ENCODE measurements at places on chromosomes 5 and 9.

- no peak for DNase-seq
Observed at GRCh38 chr5:62550103-62550502, 28.5 kb upstream of the LRRC70 start.

DNA sequence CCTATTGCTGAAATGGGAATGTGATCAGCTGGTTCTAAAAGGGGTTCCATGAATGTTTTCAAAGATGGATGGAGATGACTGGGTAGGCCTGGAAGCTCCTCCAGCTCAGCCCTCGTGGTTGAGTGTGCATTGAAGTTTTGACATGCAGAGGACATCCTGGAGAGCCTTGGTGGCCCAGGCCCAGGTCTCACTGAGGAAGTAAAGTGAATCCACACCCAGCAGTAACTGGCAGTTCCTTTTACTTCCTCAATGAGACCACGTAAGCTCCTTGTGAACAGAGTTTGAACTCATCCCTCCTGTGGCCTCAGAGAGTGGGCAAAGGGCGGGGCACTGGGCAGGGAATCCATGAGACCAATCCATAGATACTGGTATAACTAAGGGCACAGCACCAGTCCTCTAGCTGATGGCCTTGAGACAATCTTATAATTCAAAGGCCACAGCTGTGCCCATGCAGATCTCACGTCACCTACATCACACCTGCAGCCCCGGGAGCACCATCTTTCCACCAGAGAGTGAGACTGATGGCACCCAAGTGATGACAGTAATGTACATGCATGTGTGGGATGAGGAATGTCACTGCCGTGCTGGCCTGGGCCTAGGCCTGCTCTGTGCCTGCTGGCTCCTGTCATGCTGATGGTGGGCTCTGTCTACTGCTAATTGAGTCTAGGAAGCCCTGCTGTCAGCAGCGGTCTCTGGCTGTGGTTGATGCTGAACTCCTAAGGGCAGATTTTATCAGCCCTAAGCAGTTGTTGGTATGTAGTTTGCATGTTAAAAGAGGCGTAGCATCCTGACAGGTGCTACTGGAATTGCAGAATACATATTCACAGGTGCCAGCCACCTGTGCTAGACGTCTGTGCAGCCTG lies 257.8 kb downstream of the FSTL4 start:
- no peak for DNase-seq

DNA sequence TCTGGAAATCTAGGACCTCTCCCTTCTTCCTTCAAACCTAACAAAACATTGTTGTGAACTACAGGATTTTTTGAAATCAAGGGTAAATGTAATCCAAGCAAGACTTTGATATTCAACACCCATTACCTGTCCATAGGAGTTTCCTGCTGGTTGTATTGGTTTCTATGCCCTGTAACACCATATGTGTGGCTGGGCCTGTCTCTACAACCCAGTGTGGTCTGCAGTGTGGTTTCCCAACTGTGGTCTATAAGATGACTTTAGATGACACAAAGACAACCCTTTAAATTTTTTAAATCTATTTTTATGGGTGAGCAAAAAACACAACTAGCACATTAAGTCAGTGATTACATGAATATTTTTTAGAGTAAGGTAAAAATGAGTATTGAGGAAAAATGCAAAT lies 93.1 kb downstream of the SMIM15 start:
- no peak for DNase-seq

DNA sequence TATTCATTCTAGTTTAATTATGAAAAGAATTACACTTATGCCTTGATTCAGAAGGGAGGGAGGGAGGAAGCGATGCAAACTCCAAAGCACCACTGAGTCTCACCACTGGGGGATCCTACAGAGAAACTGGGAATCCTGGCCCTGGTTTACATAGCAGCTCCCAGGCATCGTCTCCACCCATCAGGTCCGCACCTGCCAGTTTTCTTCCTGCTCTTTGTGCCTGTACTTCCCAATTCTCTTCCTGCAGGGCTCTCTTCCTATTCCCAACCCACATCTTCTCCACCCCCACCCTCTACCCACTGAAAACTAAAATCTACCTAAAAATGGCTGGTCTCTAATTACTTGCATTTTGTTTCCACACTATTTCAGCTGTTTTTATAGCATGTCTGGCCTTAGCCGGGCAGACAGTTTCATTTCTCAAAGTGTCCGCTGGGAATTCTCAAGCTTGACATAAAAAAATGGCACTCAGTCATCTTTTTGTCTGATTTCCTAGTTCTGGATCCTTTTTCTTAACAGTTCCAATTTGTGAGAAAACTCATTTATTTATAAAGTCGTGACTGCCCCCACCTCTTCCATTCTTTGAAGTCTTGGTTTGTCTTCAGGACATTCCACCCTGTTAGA lies 1.6 kb upstream of the TNIP1 start:
- DNase-seq: no peak

GRCh38 chr9:84893419-84894128 lies 224.0 kb downstream of the NTRK2 start:
- no peak for DNase-seq

- DNase-seq: no peak
Observed at GRCh38 chr5:181235323-181235688, 8.4 kb downstream of the RACK1 start.

GRCh38 chr5:42832060-42832459 lies 20.4 kb upstream of the SELENOP start:
- no peak for DNase-seq

GRCh38 chr5:165627548-165628170 lies 2122.2 kb downstream of the MAT2B start:
- DNase-seq: no peak

- DNase-seq: no peak
Observed at GRCh38 chr9:125089331-125089730, 54.0 kb downstream of the SCAI start.

GRCh38 chr5:60810438-60811085 lies 33.5 kb downstream of the ELOVL7 start:
- no peak for DNase-seq

DNA sequence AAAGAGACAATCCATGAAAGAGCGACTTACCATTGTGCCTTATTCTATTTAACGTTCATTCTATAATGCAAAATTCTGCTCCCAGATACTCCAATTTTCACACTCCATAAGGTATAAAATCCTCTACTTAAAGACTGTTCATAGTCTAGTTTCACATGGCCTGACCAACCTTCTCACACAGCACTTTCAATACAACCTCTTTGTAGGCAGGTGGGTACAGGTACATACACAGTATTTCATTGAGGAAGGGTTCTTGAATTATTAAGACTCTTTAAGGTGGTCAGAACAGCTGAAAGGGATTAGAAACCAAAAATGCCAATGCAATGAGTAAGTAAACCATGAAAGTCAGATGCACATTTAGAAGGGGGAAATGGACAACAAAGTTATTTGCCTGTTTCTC lies 352.0 kb downstream of the PARP8 start:
- DNase-seq: no peak

DNA sequence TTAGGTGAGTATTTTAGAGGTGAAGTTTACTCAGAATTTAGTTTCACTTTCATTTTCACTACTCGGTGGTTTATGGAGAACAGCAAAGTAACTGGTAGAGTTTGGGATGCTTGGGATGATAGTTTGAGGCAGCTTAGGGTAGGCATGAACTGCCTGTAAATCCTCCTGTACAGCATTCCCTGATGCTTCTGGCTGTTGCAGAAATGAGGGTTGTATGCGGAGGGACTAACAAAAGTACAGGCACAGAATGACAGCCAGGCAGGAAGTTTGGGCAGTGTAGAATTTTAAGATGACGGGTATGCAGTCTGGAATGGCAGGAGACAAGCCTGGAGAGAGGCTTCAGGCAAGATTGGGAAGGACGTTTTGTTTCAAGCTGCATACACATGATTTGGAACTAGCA lies 48.0 kb upstream of the FAM120AOS start:
- no peak for DNase-seq

GRCh38 chr5:172437445-172438318 lies 16.6 kb downstream of the SH3PXD2B start:
- DNase-seq: peak; percentile 88

GRCh38 chr5:80399526-80400239 lies 8.2 kb upstream of the ZFYVE16 start:
- peak; percentile 54 for DNase-seq

GRCh38 chr9:136764301-136764891 lies at the start of gene LCN15:
Gene LCN15, minus strand, starts transcription at chr9:136764518. Its CDS starts 30 bp downstream, at chr9:136764488.
- DNase-seq: no peak

DNA sequence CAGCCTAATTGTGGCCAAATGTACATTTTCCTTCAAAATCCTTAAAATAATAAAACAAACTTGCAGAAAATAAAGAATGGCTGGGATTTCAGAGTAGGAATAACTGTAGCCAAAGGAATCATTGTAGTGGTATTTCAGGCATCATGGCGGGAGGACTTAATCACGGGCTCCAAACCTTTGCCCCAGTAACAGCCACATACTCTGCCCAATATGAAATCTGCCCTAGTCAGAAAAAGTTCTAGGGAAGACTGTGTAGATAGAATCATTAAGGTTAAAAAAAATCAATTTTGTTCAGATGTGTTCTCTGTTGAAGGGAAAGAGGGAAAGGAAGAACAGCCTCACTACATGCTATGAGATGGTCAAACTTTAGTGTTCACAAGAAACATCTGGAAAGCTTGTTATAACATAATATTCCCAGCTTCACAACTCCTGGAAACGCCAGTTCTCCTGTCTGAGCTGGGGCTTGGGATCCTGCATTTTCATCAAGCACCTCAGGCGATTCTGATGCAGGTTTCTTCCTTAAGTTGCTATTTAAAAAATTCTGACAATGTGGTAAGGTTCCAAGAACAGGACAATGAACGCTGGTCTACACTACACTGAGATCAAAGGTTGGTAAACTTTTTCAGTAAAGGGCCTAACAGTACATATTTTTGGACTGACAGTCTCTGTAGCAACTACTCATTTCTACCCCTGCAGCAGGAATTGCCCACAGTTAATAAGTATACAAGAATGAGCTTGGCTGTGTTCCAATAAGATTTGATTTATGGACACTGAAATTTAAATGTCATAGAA lies 87.9 kb downstream of the CEMIP2 start:
- DNase-seq: peak; percentile 89

DNA sequence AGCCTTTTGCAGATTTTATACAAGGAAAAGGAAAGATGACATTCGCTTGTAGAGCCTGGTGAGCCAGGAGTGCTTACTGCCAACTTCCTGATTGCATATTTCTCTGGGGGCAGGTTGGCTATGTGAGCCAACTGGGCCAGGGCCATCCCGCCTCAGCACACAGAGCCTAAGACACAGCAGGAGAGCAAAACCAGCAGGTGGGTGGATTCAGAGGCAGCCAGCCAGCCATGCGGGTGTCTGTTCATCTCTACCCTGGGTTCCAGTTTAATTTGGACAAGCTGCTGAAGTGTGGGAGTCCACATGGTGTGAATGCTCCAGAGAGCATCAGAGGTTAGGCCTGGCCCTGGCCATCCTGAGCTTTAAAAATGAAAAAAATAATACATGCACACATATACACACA lies 291.4 kb downstream of the ARHGEF28 start:
- DNase-seq: peak; percentile 35

GRCh38 chr9:127927988-127928675 lies 2.4 kb downstream of the PIP5KL1 start:
- no peak for DNase-seq

DNA sequence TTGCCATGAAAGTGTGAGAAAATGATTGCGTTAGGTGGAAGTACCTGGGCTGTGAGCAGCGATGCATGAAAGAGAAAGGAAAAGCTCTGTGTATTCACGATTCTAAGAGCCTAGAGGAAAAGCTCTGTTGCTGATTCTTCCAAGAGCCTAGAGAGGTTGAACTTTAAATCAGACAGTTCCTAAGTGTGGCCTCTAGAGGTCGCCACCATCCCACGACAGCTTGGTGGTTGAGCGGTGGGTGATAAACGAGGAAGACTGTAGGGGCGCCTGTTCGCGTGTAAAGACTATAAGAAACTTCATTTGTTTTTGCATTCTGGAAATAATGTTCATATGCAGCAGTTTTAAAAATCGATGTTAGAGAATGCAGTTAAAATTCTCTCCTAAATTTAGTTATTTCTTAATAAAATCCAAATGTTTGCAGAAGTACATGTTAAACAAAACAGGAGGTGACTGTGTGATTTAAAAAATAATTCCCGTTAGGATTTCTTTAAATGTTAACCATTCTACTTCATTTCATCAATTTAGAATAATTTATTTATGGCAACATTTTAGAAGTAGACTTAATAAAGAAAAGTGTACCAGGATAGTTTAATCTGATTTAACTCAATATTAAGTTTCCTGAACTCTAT lies 107.7 kb downstream of the TENT4A start:
- DNase-seq: no peak

GRCh38 chr9:114837923-114838322 lies 32.1 kb upstream of the TNFSF15 start:
- no peak for DNase-seq

DNA sequence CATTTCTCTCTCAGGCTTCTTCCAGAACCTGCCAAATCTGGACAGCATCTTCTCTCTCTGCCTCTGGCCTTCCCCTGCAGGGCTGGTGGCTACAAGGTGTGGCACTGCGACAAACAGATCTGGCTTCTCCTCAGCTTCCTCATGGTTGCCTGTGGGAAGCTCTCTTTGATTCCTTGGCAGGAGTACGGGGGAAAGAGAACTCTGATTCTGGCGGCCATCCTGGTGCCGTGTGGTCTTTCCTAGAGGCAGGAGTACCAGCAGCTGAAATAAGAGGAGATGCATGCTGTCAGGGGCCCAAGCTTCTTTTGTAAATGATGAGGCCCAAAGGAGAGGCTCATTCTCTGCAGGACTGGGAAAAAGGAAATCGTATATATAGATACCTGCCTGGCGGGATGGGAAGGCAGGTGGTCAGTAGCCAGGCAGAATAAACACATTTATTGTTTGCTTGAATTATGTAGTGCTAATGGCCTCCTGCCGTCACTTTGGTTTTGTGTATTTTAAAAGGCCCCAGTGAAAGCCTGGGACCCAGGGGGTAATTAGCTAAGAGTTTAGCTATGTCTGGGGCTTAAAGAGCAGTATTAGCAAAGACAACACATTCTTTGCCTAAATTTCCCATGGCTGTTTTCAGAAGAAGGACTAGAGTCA lies at the start of gene CER1:
Gene CER1 (minus strand): TSS at position 343 of the 645 bp plus-strand sequence. CDS start 61 bp downstream, at position 282.
- DNase-seq: no peak

DNA sequence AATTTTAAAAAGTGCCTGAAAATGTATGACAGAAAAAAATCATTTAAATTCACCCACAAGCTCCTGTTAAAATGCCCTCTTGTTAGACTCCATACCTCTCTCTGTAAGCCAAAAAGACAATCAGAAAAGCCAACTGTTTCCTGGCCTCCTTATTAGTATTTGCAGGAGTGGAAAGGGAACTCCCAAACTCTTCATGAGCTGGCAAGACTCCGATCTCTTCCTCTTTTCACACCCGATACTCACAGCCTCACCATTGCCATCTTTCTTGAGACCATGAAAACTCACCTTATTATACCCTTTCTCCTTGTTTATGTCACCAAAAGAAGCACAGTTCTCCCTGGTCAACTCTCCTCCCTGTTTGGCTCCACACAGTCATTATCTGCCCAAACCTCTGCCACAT lies 197.8 kb downstream of the DMAC1 start:
- no peak for DNase-seq

DNA sequence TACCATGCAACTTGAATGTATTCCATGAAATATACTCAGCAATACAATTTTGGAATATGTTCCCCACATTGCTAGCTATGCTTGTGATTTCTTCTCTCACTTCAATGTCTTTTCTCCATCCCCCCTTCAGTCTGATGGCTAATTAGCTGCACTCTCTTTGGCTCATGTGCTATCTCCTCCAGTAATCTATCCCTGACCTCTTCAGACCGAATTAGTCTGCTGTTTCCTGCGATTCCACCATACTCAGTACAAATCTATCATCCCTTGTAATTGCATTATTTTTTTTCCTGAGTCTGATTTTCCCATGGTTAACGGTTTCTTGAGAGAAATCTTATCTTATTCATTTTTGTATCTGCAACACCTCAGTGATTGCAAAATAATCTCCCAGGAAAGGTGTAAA lies 360.7 kb upstream of the CDH10 start:
- no peak for DNase-seq

GRCh38 chr5:146745931-146746577 lies 132.5 kb downstream of the PPP2R2B start:
- DNase-seq: no peak

All from fibroblast of upper back skin (primary cell).